ENCODE measurements at places on chromosomes 6 and 20. TPM values are rescaled to one million over a fixed set of nuclear protein-coding genes. Genes with fewer than 3 reads are reported as not detected.

DNA sequence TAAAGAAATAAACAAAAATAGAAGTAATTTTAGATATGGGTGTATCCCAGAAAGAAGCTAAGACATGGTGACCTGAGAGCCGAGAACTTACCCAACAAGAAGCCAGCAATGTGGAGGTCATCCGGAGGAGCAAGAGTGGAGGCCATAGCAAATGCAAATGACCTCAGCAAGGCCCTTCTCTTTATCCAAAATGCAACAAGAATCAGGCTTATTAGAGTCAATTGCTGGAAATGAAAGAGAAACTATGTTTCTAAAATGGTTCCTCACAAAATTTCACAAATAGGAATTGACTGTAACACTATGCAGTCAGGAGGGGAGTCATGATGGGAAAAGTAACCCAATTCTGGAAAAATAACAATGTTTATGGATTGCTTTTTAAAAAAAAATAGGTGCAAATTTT lies 90.4 kb downstream of the TNFAIP3 start:
- H3K27me3 ChIP-seq: no peaks in the 10 kb centered on the region
- no peak overlapping the region for H3K4me3 ChIP-seq
- no peaks in the 10 kb centered on the region for H3K36me3 ChIP-seq
- DNase-seq: no peak
- no peak overlapping the region for H3K27ac ChIP-seq

The ARMH2 gene
- 31.7 TPM for polyA plus RNA-seq

- H3K4me1 ChIP-seq: no peaks in the 10 kb centered on the region
- DNase-seq: no peak
- no peaks in the 10 kb centered on the region for H3K27me3 ChIP-seq
- H3K27ac ChIP-seq: no peak overlapping the region
Measured at GRCh38 chr20:57470666-57471495, 54.1 kb downstream of the CTCFL start.

GRCh38 chr20:17710379-17711266 lies 10.9 kb downstream of the BANF2 start:
- no peaks in the 10 kb centered on the region for H3K27me3 ChIP-seq
- H3K4me1 ChIP-seq: peaks cover 11% of the 10 kb centered on the region
- no peak for DNase-seq
- H3K36me3 ChIP-seq: no peaks in the 10 kb centered on the region
- H3K27ac ChIP-seq: no peak overlapping the region

- peaks cover 25% of the 10 kb centered on the region for H3K4me1 ChIP-seq
- H3K27me3 ChIP-seq: no peaks in the 10 kb centered on the region
- H3K27ac ChIP-seq: peak overlapping the region; percentile 100
- no peaks in the 10 kb centered on the region for H3K36me3 ChIP-seq
- DNase-seq: no peak
Measured at GRCh38 chr6:108564178-108564577, 3.5 kb downstream of the FOXO3 start.

The BCAS1 gene
- 8.8 TPM for polyA plus RNA-seq

DNA sequence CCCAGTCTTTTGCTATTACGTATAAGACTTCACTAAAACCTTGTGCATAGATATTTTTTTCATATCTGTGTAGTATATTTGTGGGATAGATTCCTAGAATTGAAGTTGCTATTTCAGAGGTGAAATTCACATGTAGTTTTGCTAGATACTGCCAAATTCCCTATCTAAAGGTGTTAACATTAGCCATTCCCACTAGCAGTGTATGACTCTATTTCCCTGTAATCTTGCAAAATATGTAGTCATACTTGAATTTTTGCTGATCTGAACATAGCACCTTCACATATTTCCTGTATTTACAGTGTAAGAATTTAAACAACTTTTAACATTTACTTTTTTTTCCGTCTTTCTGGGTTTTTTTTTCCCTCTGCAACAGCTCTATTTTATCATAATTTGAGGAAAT lies 24.9 kb downstream of the SENP6 start:
- no peaks in the 10 kb centered on the region for H3K27me3 ChIP-seq
- no peak overlapping the region for H3K4me3 ChIP-seq
- no peak overlapping the region for H3K27ac ChIP-seq

GRCh38 chr6:109008537-109009235 lies 86.0 kb downstream of the SESN1 start:
- peaks cover 37% of the 10 kb centered on the region for H3K4me1 ChIP-seq
- H3K4me3 ChIP-seq: peak overlapping the region; percentile 90
- no peaks in the 10 kb centered on the region for H3K27me3 ChIP-seq
- peak overlapping the region; percentile 94 for H3K27ac ChIP-seq
- no peaks in the 10 kb centered on the region for H3K36me3 ChIP-seq

GRCh38 chr6:131001945-131002660 lies 60.9 kb downstream of the EPB41L2 start:
- no peak overlapping the region for H3K4me3 ChIP-seq
- peaks cover 31% of the 10 kb centered on the region for H3K4me1 ChIP-seq
- no peak for DNase-seq
- H3K27me3 ChIP-seq: no peaks in the 10 kb centered on the region
- H3K27ac ChIP-seq: peak overlapping the region; percentile 38

The TSPYL4 gene
- 39.8 TPM for polyA plus RNA-seq

- no peak overlapping the region for H3K27ac ChIP-seq
- H3K36me3 ChIP-seq: no peaks in the 10 kb centered on the region
- peaks cover 18% of the 10 kb centered on the region for H3K4me1 ChIP-seq
- no peak for DNase-seq
Measured at GRCh38 chr6:152594701-152595100, 42.5 kb downstream of the SYNE1 start.

The PDYN gene
- polyA plus RNA-seq: 5.2 TPM

GRCh38 chr20:41345729-41346067 lies 5.1 kb downstream of the LPIN3 start:
- no peak overlapping the region for H3K27ac ChIP-seq
- H3K36me3 ChIP-seq: no peaks in the 10 kb centered on the region
- H3K27me3 ChIP-seq: no peaks in the 10 kb centered on the region

The TBC1D22B gene
- polyA plus RNA-seq: 23.1 TPM

The KIF6 gene
- polyA plus RNA-seq: 12.0 TPM

- no peak for DNase-seq
- H3K4me3 ChIP-seq: no peak overlapping the region
- H3K27ac ChIP-seq: no peak overlapping the region
Measured at GRCh38 chr20:63967330-63968135, 2.2 kb downstream of the ZNF512B start.

The ARMC12 gene
- polyA plus RNA-seq: 84.9 TPM

GRCh38 chr6:128280960-128281359 lies 239.4 kb downstream of the PTPRK start:
- no peak for DNase-seq
- H3K4me3 ChIP-seq: no peak overlapping the region
- H3K36me3 ChIP-seq: no peaks in the 10 kb centered on the region
- no peaks in the 10 kb centered on the region for H3K4me1 ChIP-seq

GRCh38 chr20:34573541-34574300 lies 15.2 kb downstream of the MAP1LC3A start:
- DNase-seq: no peak
- no peak overlapping the region for H3K4me3 ChIP-seq
- no peaks in the 10 kb centered on the region for H3K27me3 ChIP-seq
- H3K4me1 ChIP-seq: peaks cover 5% of the 10 kb centered on the region
- H3K36me3 ChIP-seq: no peaks in the 10 kb centered on the region
- no peak overlapping the region for H3K27ac ChIP-seq

GRCh38 chr6:63278916-63279315 lies 40.9 kb downstream of the LGSN start:
- H3K27me3 ChIP-seq: no peaks in the 10 kb centered on the region
- no peaks in the 10 kb centered on the region for H3K36me3 ChIP-seq
- no peak overlapping the region for H3K27ac ChIP-seq

The PAX1 gene
- polyA plus RNA-seq: 0.07 TPM

GRCh38 chr20:25248786-25249172 lies 894 bp downstream of the PYGB start:
- H3K4me3 ChIP-seq: peak overlapping the region; percentile 89
- no peaks in the 10 kb centered on the region for H3K27me3 ChIP-seq
- peaks cover 45% of the 10 kb centered on the region for H3K4me1 ChIP-seq
- no peak for DNase-seq

The PPIL6 gene
- polyA plus RNA-seq: 54.6 TPM

DNA sequence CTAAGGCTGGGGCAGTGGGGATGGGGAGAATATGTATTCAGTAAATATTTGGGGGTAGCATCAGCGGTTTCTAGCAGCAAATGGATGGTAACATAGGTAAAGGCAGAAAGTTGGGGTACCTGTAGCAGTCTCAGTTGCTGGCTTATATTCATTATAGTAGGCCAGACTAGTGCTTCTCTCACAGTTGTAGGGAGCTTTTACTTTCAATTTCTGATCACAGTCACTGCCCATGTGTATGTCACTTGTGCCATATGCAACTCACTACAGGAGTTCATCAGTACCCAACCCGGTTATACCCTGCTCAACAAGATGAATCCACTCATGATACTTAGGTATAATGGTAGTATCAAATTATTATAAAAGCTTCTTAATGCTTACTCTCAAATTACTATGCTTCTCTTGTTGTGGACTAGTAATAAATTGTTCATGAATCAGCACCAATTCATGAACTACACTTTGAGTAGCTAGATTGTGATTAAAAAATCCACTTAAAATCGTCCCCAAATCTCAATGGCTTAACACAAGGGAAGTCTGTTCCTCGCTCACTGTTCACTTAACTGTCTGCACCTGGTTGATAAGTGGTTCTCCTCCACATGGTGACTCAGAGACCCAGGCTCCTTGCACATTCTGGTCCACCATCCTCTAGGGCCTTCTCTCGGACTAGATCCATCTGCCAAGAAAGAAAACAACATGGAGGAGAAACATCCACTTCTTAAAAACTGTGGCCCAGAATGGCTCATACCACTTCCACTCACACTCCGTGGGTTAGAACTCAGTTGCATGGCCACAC lies 31.3 kb upstream of the MYLIP start:
- H3K4me3 ChIP-seq: no peak overlapping the region
- no peaks in the 10 kb centered on the region for H3K27me3 ChIP-seq
- no peak for DNase-seq
- no peaks in the 10 kb centered on the region for H3K4me1 ChIP-seq

DNA sequence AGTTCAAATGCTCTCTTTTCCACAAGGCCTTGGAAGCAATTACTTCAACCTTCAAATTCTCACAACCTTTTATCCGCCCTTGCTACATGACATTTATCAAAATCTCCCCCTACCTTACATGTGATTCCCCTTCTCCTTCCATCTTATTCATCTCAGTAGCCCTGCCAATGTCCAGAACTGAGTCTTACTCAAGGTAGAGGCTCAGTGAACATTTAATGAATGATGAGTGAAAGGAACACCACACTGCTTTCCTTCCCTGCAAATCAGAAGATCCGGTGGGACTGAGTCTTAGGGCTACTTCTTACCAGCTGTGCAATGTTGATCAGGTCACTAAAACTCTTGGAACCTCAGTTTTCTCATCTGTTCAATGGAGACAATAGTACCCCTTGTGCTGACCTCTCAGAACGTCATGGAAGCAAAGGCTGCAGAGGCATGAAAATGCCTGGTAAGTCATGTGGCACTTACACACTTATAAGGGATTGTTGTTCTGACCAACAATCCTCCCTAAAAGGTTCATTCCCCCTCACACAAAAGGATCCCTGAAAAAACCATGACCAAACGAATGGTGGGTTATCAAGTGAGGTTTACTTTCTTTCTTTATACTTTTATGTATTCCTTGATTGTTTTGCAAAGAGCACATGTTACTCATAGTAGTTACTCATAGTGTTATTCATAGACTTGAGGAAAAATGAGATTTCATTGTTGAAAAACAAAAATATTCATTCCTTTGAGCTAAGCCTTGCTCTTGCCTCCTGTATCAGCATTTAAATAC lies 6.5 kb downstream of the MDGA1 start:
- no peaks in the 10 kb centered on the region for H3K27me3 ChIP-seq
- H3K27ac ChIP-seq: no peak overlapping the region
- no peak for DNase-seq

- peak overlapping the region; percentile 62 for H3K27ac ChIP-seq
- no peaks in the 10 kb centered on the region for H3K27me3 ChIP-seq
- DNase-seq: no peak
- no peak overlapping the region for H3K4me3 ChIP-seq
- H3K4me1 ChIP-seq: peaks cover 5% of the 10 kb centered on the region
- H3K36me3 ChIP-seq: no peaks in the 10 kb centered on the region
Measured at GRCh38 chr6:3875486-3875885, 26.3 kb downstream of the FAM50B start.

The PPP1R14C gene
- 11.1 TPM for polyA plus RNA-seq

The SNAP25 gene
- 8.0 TPM for polyA plus RNA-seq

The MROH8 gene
- 93.8 TPM for polyA plus RNA-seq

DNA sequence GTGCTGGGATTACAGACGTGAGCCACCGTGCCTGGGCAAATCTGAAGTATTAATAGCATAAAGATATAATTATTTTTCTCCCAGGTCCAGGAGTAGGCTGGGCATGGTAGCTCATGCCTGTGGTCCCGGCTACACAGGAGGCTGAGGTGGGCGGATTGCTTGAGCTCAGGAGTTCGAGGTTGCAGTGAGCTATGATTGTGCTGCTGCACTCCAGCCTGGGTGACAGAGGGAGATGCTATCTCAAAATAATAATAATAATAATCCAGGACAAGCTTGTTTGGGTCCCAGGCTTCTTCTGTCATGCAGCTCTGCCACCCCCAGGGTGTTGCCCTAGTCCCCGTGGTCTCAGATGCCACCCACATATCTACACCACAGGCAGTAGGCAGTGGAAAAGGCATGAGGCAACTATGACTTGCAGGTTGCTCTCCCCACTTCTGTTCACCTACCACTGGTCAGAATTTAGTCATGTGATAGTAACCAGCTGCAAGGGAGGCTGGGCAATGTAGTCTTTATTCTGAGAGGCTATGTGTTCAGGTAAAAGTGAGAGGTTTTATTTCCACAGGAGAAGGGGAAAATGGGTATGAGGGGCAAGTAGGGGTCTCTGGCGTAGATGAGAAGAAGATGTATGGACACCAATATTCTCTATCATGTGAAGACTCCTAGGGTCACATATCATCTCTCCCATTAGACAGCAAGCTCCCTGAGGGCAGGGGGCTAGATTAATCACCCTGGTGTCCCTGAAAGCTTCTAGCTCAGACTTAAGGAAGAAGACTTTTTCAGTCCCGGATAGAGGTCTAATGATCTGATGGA lies 25.7 kb downstream of the TCF15 start:
- DNase-seq: no peak
- no peak overlapping the region for H3K27ac ChIP-seq
- H3K36me3 ChIP-seq: no peaks in the 10 kb centered on the region

GRCh38 chr6:103534095-103534494 lies 1325.6 kb downstream of the HACE1 start:
- H3K4me3 ChIP-seq: no peak overlapping the region
- H3K27me3 ChIP-seq: no peaks in the 10 kb centered on the region
- no peak overlapping the region for H3K27ac ChIP-seq
- no peak for DNase-seq
- no peaks in the 10 kb centered on the region for H3K4me1 ChIP-seq
- H3K36me3 ChIP-seq: no peaks in the 10 kb centered on the region

The GNRH2 gene
- 2.6 TPM for polyA plus RNA-seq

The THBD gene
- 11.0 TPM for polyA plus RNA-seq

The NEURL2 gene
- polyA plus RNA-seq: 1.9 TPM

The C6orf132 gene
- polyA plus RNA-seq: 2.0 TPM

The DCDC2 gene
- 11.1 TPM for polyA plus RNA-seq
